ENCODE measurements at places on chromosomes 3 and 15. TPM values are rescaled to one million over a fixed set of nuclear protein-coding genes. Genes with fewer than 3 reads are reported as not detected.

DNA sequence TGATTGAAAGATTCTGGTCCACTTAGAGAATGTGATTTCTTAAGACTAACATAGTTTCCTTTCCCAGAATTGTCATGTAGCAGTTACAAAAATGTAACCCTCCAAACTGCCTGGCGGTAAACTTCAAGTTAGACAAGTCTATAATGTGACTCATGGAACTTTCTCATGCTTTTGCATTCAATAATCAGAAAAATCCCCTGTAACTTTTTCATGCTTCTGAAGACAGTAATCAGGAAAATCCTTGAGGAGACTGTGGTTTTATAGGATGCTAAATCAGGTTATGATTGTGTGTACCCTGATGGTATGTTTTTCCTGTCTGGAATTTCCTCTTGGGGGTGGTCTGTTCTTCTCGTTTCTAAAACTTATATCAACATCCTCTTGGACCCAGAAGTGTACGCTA, 74.0 kb upstream of the RARB start:
- H3K4me3 ChIP-seq: no peak overlapping the region
- DNase-seq: no peak
- H3K27me3 ChIP-seq: no peaks in the 10 kb centered on the region

- H3K4me3 ChIP-seq: no peak overlapping the region
- H3K27ac ChIP-seq: no peak overlapping the region
- H3K27me3 ChIP-seq: peaks cover 3% of the 10 kb centered on the region
- H3K4me1 ChIP-seq: peaks cover 9% of the 10 kb centered on the region
- DNase-seq: no peak
These were observed 113.5 kb upstream of the GALNT15 start for GRCh38 chr3:16060945-16061344.

DNA sequence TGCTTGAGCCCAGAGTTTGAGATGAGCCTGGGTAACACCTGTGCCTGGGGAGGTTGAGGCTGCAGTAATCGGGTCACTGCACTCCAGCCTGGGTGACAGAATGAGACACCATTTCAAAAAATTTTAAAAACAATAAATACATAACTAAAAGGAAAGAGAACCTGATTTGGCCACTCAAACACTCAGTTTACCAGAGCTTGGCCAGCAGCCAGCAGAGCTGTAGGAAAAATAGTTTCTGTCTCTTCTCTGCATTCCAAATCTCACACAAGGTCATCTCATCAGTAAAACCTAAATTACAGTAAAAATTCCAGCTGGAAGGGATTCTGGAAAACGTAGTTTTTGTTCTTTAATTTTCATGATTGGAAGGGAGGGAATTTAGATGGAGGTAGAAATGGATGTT, 7.8 kb upstream of the PPM1L start:
- no peak overlapping the region for H3K4me3 ChIP-seq
- no peak for DNase-seq
- H3K27ac ChIP-seq: no peak overlapping the region
- H3K4me1 ChIP-seq: peaks cover 6% of the 10 kb centered on the region
- H3K36me3 ChIP-seq: no peaks in the 10 kb centered on the region

DNA sequence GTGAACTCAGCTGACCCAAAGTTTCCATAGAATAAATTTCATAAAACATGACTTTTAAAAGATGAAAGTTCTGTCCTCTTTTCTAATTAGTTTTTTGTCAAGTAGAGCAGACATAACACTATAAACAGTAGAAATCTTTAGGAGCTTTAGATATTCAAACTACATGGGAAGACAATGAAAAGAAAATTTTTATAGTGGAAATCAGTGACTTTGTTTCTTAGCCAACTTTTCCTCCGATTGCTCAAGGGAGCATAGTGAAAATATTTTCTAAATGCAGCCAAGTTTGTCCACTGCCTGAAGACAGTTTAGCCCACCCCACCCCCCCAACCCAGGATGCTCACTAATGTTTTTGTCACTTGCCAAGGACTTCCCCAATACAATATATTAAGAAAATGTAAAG, 114.9 kb downstream of the PLD1 start:
- H3K4me1 ChIP-seq: peaks cover 9% of the 10 kb centered on the region
- no peaks in the 10 kb centered on the region for H3K27me3 ChIP-seq
- H3K36me3 ChIP-seq: peaks cover 8% of the 10 kb centered on the region
- no peak for DNase-seq
- H3K27ac ChIP-seq: no peak overlapping the region

GRCh38 chr3:100893590-100893989, 99.6 kb downstream of the ABI3BP start:
- H3K36me3 ChIP-seq: no peaks in the 10 kb centered on the region
- no peaks in the 10 kb centered on the region for H3K4me1 ChIP-seq
- peaks cover 3% of the 10 kb centered on the region for H3K27me3 ChIP-seq
- DNase-seq: no peak
- no peak overlapping the region for H3K4me3 ChIP-seq

GRCh38 chr15:80151148-80151547, 1.7 kb upstream of the FAH start:
- no peaks in the 10 kb centered on the region for H3K36me3 ChIP-seq
- peaks cover 28% of the 10 kb centered on the region for H3K4me1 ChIP-seq
- H3K4me3 ChIP-seq: peak overlapping the region; percentile 43
- peaks cover 3% of the 10 kb centered on the region for H3K27me3 ChIP-seq

DNA sequence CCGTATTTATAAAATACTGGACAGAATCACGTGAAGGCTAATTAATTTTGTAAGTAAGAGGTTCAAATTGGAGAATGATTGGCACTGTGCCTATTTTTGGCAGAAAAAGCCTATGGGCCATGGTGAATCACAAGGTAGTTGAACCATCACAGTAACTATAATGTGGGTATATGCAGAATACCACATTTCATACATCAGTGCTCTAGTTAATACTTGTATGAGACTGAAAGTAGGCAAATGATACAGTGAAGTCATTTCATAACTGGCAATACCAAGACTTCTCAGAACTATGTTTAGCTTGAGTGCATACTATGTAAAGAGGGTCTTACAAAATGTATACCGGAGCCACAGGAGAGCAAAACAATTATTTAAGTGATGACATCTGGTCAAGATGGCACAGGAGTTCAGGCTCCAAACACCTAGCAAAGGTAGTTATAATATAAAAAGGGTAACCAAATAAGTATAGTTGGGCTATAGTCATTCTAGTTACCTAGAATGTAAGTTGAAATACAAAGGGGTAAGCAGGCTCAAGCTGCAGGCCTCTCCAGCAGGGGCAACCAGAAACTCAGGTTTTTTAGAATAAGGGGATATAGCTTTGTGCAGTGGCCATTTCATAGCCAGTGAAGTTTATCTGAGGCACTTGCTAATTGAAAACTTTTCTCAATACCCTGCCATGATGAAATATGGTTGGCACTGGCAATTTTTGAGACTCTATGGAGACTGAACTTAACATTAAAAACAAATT, 19.1 kb downstream of the GPR160 start:
- H3K27ac ChIP-seq: no peak overlapping the region
- no peak overlapping the region for H3K4me3 ChIP-seq
- no peaks in the 10 kb centered on the region for H3K4me1 ChIP-seq
- no peaks in the 10 kb centered on the region for H3K27me3 ChIP-seq
- no peaks in the 10 kb centered on the region for H3K36me3 ChIP-seq
- DNase-seq: no peak

GRCh38 chr3:57091521-57092273, 31.2 kb downstream of the SPATA12 start:
- H3K4me1 ChIP-seq: peaks cover 26% of the 10 kb centered on the region
- no peak for DNase-seq
- no peaks in the 10 kb centered on the region for H3K27me3 ChIP-seq
- H3K27ac ChIP-seq: no peak overlapping the region

DNA sequence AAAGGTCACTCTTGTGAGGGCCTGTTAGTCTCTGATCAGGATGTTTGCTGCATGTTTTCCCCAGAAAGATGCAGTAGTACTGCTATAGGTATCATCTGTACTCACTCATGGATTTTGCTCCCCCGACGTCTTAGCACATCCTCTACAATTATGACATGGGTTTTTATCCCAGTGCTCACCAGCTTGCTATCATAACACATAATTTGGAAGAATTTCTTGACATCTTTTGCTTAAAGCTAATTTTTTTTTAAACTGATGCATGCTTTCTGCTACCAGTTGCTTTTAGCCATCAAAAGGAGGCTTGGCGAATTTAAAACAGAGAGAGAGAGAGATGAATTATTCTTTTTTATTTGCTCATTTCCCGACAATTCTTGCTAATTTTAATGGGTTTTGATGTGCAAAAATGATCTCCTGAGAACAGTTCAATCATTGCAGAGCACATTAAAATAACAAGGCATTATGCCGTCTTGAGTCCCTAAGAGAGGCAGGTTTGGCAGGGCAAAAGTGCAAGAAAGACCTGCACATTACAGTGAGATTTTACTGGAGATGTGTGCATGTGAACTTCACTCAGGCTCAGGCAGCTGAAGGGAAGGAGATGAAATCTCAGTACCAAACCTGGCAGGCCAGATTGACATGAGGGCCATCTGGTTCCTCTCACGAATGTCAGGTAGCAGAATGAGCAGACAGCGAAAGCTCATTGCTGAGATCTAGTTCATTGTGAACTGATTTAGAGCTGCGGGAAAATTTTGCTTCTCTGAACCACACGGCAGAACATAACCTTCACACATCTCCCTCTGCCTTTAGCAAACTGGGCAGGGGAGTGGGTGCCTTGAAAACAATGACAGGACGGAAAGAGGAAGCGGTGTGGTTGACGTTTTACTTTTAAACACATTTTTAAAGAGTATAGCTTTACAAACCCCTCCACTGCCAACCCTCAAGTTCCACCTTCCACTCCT, 25.9 kb upstream of the GOLGA8B start:
- no peak for DNase-seq
- peak overlapping the region; percentile 16 for H3K4me3 ChIP-seq
- peaks cover 10% of the 10 kb centered on the region for H3K4me1 ChIP-seq
- H3K36me3 ChIP-seq: peaks cover 3% of the 10 kb centered on the region

GRCh38 chr3:101478980-101479379, 34.0 kb downstream of the SENP7 start:
- H3K4me3 ChIP-seq: no peak overlapping the region
- peaks cover 52% of the 10 kb centered on the region for H3K36me3 ChIP-seq
- no peaks in the 10 kb centered on the region for H3K27me3 ChIP-seq

DNA sequence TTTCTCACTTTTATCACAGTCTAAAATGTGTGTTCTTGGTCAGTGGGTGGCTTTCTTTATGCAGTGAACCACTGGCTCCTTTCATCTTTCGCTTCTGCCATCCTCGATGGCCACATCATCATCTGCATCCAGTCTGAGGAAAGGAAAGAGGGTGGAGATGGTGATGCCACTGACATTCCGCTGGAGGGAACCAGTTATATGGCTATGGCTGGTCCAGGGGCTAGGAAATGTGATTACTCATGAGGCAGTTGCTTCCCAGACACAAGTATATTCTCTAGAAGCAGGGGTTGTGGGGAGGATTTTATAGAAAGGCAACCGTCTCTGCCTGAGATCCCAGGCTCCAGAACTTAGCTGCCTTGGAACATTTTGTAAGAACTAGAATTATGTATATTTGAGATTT, 246.7 kb upstream of the AZI2 start:
- H3K4me3 ChIP-seq: no peak overlapping the region
- H3K27me3 ChIP-seq: no peaks in the 10 kb centered on the region
- H3K36me3 ChIP-seq: no peaks in the 10 kb centered on the region
- H3K27ac ChIP-seq: no peak overlapping the region

GRCh38 chr3:158768881-158769543, 32.8 kb upstream of the MFSD1 start:
- DNase-seq: no peak
- peak overlapping the region; percentile 91 for H3K27ac ChIP-seq
- H3K4me3 ChIP-seq: peak overlapping the region; percentile 62
- peaks cover 39% of the 10 kb centered on the region for H3K4me1 ChIP-seq
- no peaks in the 10 kb centered on the region for H3K27me3 ChIP-seq

- H3K4me1 ChIP-seq: no peaks in the 10 kb centered on the region
- no peak overlapping the region for H3K27ac ChIP-seq
- no peaks in the 10 kb centered on the region for H3K36me3 ChIP-seq
- no peak overlapping the region for H3K4me3 ChIP-seq
- H3K27me3 ChIP-seq: no peaks in the 10 kb centered on the region
These were observed 295.0 kb downstream of the RAP2B start for GRCh38 chr3:153456833-153457545.

GRCh38 chr3:32109256-32109655, 2.8 kb downstream of the GPD1L start:
- peak overlapping the region; percentile 25 for H3K4me3 ChIP-seq
- no peak for DNase-seq
- H3K4me1 ChIP-seq: peaks cover 27% of the 10 kb centered on the region

DNA sequence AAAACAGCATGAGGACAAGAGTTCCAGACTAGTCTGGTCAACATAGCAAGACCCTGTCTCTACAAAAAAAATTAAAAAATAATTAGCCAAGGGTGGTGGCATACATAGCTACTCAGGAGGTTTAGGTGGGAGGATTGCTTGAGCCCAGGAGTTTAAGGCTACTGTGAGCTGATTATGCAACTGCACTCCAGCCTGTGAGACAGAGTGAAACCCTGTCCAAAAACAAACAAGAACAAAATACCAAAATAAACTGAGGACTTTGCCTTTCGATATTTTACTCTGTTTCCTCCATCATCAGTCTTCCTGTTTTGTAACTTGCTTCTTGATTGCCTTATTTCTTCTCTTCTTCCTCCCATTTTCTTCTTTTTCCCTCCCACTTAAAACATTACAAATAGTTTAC, 504.4 kb downstream of the ROBO1 start:
- no peak overlapping the region for H3K4me3 ChIP-seq
- no peak for DNase-seq
- no peaks in the 10 kb centered on the region for H3K27me3 ChIP-seq
- H3K4me1 ChIP-seq: peaks cover 4% of the 10 kb centered on the region

DNA sequence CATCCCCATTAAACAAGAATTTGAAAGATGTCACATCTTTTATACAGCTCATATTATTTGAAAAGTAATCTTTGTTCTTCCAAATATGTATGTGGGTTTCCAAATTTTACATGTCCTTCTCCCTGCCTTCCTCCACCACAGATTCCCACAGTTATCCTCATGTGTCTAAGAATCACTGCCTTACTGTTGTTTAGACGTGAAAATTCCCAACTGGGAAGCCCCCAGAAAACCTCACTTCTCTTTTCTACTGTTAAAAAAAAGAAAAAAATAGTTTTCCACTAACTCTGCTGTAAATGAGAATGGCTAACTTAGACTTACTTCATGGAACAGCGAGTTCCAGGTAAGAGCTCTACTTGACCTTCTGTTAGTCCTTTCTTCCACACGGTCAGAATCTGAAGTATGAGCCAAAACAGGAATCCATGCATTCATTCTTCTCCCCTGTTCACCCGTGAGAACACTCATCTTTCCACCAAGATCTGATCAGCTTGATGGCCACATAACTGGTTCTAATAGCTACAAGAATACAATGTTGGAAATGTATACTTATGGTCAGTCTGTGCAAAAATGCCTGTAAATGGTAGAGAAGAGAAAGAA, 17.9 kb upstream of the CSTA start:
- no peak for DNase-seq
- no peak overlapping the region for H3K4me3 ChIP-seq
- H3K27ac ChIP-seq: no peak overlapping the region
- H3K4me1 ChIP-seq: no peaks in the 10 kb centered on the region
- no peaks in the 10 kb centered on the region for H3K27me3 ChIP-seq
- no peaks in the 10 kb centered on the region for H3K36me3 ChIP-seq

GRCh38 chr3:114375608-114376421, 82.0 kb downstream of the TIGIT start:
- no peak overlapping the region for H3K27ac ChIP-seq
- DNase-seq: no peak
- no peaks in the 10 kb centered on the region for H3K4me1 ChIP-seq
- H3K27me3 ChIP-seq: no peaks in the 10 kb centered on the region

Gene ST8SIA2
- total RNA-seq: 16.8 TPM

Gene ZNF774
- total RNA-seq: 5.5 TPM

Gene STAC
- 4.9 TPM for total RNA-seq

Gene SLC6A1
- total RNA-seq: 0.43 TPM

Gene CCDC39
- total RNA-seq: not detected

Gene TM4SF1
- 39.4 TPM for total RNA-seq

Gene NLGN1
- total RNA-seq: 12.6 TPM

All from type B pancreatic cell (in vitro differentiated cells).